Posterior cingulate gyrus (tissue), 11 donors: ENCODE measurements at places on chromosomes 3 and 15.

DNA sequence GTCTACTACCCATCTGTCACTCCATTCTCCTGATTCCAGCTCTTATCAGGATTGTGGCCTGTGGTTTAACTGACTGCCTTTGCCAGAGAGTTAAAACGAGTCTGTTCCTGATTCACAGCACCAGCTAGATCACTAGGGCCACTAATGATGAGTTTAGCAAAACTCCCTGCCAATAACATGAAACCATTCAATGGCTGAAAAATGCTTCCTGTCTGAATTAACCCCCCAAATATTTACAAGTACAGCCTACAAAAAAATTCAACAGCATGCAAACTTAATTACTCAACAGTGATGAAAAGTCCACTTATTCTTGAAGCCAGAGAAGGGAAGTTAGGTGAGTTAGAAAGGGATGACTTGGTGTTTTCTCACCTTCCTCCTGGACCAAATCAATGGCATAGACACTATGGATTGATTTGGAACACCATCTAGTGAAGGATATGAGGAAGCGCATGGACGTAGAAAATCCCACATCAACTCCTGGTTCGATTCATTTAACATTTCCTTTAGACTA, 141.4 kb downstream of the TGFBR2 start:
- DNase-seq = no peak

DNA sequence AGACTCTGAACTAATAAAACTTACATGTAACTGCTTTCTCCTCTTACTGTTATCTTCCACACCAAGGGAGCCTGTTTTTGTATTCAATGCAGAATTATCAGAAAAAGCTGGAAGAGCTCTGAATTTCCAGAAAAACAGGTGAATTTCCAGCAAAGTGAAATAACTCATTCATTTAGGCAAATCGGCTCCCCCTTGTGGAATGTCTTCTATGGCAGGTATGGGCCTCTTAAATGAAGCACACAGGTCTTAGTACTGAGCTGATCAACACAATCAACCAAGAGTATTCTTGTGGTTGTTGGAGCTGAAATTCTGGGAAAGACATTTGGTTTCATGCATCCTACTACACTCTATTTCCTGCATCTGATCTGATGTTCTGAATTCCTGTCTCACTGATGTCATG, 31.0 kb upstream of the PTPRG start:
- DNase-seq = no peak

DNA sequence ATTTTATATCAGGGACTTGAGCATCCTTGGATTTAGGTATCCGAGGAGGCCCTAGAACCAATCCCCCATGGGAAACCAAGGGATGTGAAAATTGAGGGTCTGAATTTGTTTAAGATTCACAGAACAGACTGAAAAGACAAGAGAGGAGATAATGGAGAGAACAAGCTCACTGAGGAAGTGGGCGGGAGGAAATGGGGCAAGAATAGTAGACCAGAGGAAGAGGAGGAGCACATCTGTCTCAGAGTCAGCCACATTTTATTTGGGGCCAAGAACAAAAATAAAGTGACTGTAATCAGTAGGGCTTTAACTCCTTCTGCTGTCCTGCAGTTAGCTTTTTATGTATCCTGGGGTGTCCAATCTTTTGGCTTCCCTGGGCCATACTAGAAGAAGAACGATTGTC, 63.8 kb downstream of the BLM start:
- no peak for DNase-seq

DNA sequence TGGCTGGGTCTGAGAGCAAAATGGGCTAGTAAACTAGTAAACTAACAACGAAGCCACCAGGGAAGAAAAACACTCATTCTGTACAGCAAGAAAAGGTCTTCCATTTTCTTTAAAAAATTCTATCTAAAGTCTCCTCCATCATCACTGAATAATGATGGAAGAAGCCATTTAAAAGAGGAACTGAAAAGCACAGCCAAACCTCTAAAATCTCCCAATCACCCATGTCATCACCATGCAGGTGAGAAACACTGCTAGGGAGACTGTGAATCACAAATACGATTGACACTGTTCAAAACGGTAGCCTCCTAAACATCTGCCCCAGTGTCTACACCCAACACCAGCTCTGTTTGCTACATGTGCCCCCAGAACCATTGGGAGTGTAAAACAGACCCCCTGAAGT, 140.4 kb downstream of the RORA start:
- no peak for DNase-seq

- no peak for DNase-seq
Observed at GRCh38 chr15:78263907-78264303, 457 bp upstream of the DNAJA4 start.

DNA sequence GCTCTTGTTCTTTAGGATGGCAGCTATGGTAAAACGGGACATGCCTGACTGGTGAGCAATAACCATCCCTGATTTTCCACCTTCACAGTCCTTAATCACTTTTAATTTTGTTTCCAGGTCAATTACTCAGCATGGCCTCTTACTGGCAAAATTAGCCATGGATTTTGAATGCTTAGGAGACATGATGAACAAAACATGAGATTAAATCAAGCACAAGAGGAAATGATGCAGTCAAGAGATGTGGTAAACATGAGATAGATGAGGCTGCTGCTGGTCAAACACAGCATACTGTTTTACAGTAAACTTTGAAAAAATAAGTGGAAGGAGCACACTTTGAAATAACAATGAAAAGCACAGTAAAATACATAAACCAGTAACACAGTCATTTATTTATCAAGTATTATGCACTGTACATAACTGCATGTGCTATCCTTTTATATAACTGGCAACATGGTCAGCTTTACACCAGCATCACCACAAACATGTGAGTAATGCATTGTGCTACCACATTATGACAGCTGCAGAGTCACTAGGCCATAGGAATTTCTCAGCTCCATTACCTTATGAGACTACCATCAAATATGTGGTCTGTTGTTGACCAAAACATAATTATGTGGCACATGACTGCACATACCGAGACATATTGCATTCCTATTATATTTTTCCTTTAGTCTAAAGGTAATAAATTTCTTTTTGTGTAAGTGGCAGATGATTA, 30.1 kb upstream of the ZNF502 start:
- DNase-seq = no peak

GRCh38 chr3:20999661-21000060, 751.3 kb downstream of the ZNF385D start:
- no peak for DNase-seq

GRCh38 chr3:113287111-113287802, 75.9 kb downstream of the BOC start:
- DNase-seq = no peak
